ENCODE measurements at places on chromosomes 5 and 9. TPM values are rescaled to one million over a fixed set of nuclear protein-coding genes. Genes with fewer than 3 reads are reported as not detected.

GRCh38 chr9:30075451-30076199 is 2308.8 kb upstream of the ACO1 start:
- DNase-seq: peak; percentile 91

GRCh38 chr5:83430130-83431010 is 41.2 kb upstream of the VCAN start:
- DNase-seq: peak; percentile 58

GRCh38 chr9:124215368-124215910 is 42.3 kb upstream of the NEK6 start:
- DNase-seq: no peak

DNA sequence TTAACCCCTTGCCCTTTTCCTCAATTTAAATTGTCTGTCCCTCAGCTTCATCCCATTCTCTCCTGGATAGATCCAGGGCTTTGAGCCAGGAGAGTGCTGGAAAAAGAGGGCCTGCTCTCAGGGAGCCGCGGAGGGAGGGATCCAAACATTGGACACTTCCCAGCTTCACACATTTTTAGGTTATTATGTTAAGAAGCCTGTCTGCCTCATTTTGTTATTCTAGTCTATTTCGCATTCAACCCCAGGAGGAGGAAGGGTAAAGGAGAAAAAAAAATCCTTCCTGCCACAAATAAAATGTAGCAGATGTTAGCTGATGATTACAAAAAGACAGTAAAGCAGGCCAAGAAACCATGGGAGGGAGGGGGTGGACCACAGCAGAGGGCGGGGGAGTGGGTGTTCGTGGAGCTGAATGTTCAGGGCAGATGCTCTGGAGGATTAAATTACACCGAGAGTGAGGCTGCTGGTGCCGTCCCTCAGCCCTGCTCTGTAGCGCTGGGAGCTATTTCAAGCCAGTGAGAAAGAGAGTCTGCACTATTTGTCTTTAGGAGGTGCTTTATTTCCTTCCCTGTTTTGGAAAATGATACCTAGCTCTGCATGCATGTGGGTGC is 60.6 kb upstream of the ZFR start:
- peak; percentile 57 for DNase-seq

DNA sequence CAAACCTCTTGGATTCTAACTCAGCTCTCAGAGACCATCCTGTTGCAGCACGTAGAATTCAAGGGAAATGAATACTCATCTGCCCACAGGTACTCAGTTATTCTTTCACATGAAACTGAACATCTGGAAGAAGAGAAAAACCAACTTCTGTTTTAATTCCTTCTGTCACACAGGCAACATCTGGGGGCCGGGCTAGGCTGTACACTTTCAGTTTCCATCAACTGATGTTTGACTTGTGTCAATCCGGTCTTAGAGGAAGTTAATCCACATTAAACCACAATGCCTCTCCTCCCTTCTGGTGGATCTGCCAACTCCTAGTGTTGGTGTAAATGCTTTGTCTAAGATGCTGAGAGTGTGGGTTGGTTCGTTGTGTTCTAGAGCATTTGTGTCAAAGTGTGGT is 17.6 kb downstream of the DMRT3 start:
- no peak for DNase-seq

GRCh38 chr5:16740811-16741392 is 124.1 kb upstream of the RETREG1 start:
- no peak for DNase-seq

GRCh38 chr9:76003041-76003440 is 112.6 kb downstream of the PCSK5 start:
- no peak for DNase-seq

DNA sequence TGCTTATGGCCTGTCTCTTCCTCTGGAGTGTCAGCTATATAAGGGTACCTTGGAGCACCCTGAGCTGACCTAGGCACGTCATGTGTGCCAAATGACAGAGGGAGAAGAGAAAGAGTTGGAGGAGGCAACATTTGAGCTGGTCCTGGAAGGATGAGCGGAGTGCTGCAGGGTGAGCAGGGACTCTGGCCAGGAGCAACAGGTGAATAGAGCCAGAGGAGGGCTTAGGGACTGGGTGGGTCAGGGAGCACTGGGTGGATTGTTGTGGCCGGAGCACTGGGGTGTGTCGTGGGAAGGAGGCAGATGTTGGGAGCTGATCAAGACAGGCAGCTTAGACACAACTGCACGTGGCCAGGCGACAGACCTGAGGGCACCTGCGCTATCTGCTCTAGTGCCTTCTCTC is 43.6 kb downstream of the TSPAN17 start:
- no peak for DNase-seq

GRCh38 chr5:140420226-140420570 is 18.6 kb downstream of the ANKHD1 start:
- no peak for DNase-seq

Gene GPBP1
- 31.6 TPM for total RNA-seq

Gene FRMPD1
- total RNA-seq: not detected

Gene OBP2B
- not detected for total RNA-seq

Gene CFAP157
- total RNA-seq: not detected

Gene DCP2
- 33.4 TPM for total RNA-seq
